ENCODE measurements at places on chromosomes 7 and 10. TPM values are rescaled to one million over a fixed set of nuclear protein-coding genes. Genes with fewer than 3 reads are reported as not detected.

The GIMAP1 gene
- total RNA-seq, result not detected

GRCh38 chr7:156058248-156058647, 246.0 kb upstream of the SHH start:
- no peak overlapping the region for H3K27ac ChIP-seq
- no peak for DNase-seq
- no peak overlapping the region for H3K4me3 ChIP-seq
- peaks cover 10% of the 10 kb centered on the region for H3K4me1 ChIP-seq
- H3K36me3 ChIP-seq, result no peaks in the 10 kb centered on the region

The CPA1 gene
- not detected for total RNA-seq

GRCh38 chr10:11329062-11329673, 282.3 kb downstream of the USP6NL start:
- no peak overlapping the region for H3K4me3 ChIP-seq
- peaks cover 64% of the 10 kb centered on the region for H3K27me3 ChIP-seq
- no peak overlapping the region for H3K27ac ChIP-seq
- H3K4me1 ChIP-seq, result no peaks in the 10 kb centered on the region
- DNase-seq, result no peak

- H3K4me1 ChIP-seq, result no peaks in the 10 kb centered on the region
- H3K4me3 ChIP-seq, result no peak overlapping the region
- no peak overlapping the region for H3K27ac ChIP-seq
Measured at GRCh38 chr7:44970523-44971051, 8.2 kb downstream of the MYO1G start.

The ZNF853 gene
- total RNA-seq, result 1.0 TPM

DNA sequence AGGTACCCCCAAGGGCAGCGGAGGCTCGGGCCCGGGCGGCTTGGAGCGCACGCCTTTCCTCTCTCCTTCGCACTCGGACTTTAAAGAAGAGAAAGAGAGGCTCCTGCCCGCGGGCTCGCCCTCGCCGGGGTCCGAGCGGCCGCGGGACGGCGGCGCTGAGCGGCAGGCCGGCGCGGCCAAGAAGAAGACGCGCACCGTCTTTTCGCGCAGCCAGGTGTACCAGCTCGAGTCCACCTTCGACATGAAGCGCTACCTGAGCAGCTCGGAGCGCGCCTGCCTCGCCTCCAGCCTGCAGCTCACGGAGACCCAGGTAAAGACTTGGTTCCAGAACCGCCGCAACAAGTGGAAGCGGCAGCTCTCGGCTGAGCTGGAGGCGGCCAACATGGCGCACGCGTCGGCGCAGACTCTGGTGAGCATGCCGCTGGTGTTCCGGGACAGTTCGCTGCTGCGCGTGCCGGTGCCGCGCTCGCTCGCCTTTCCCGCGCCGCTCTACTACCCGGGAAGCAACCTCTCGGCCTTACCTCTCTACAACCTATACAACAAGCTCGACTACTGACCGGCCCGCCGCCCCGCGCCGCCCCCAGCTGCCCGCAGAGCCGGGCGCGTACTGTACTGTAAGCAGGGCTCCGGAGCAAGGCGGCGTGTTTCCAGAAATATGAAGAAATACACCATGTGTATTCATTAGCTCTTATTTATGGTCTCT, 1.8 kb downstream of the HMX2 start:
- no peak for DNase-seq
- no peak overlapping the region for H3K27ac ChIP-seq
- no peaks in the 10 kb centered on the region for H3K27me3 ChIP-seq
- no peaks in the 10 kb centered on the region for H3K36me3 ChIP-seq
- H3K4me1 ChIP-seq, result peaks cover 6% of the 10 kb centered on the region

The HOXA1 gene
- total RNA-seq, result 1.4 TPM

DNA sequence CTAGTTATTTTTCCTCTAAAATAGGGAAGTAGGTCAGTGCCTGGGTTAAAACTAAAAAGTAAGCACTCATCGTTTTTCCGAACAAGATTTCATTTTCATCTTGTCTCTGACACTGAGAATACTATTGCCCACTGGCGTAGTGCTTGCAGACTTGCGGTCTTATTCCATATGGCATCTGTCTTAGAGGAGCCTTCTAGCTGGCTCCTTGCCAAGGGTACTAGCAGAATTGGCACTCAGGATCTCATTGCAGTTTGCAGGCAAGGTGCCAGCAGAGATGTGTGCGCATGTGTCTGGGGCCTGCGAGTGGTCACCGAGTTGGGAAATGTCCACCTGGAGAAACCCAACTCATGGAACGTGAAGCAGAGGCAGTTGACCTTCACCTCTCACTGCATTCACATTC, 143.4 kb downstream of the CELF2 start:
- no peak overlapping the region for H3K4me3 ChIP-seq
- no peaks in the 10 kb centered on the region for H3K36me3 ChIP-seq
- no peaks in the 10 kb centered on the region for H3K4me1 ChIP-seq
- DNase-seq, result no peak
- H3K27ac ChIP-seq, result no peak overlapping the region

The ZC3HAV1 gene
- 25.0 TPM for total RNA-seq

DNA sequence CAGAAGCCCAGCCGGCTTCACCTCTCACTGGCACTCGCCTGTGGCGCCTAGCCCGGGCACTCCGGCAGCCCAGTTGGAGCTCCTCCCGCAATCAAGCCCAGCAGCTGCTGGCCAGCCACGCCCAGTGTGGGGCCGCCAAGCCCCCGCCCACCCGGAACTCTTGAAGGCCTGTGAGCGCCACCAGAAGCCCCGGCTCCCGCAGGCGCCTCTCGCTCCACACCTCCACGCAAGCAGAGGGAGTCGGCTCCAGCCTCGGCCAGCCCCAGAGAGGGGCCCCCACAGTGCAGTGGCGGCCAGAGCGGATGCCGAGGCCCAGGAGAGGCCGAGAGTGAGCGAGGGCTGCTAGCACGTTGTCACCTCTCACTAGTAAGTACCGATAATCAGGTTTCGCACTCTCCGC, 240.7 kb downstream of the TFEC start:
- H3K27ac ChIP-seq, result no peak overlapping the region
- H3K4me1 ChIP-seq, result no peaks in the 10 kb centered on the region
- H3K4me3 ChIP-seq, result no peak overlapping the region
- H3K36me3 ChIP-seq, result no peaks in the 10 kb centered on the region

DNA sequence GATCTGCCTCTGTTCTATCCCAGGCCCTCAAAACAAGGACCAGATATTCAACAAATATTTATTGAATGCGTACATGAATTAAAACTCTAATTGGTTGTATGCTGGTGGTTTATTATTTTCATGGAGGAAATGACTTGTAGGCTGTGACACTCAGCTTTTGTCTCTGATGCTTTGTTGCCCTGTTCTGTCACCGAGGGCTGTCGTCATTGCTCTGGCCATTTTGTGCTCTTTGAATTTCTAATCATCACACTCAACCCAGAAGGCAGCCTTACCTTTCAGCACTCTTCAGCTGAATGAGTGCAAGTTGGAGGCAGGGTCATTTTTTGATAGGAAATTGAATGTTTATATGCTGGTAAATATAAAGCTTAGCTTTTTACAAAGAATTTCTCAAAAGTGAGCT, 14.5 kb downstream of the SRGN start:
- H3K4me3 ChIP-seq, result no peak overlapping the region
- H3K36me3 ChIP-seq, result peaks cover 42% of the 10 kb centered on the region
- no peak overlapping the region for H3K27ac ChIP-seq

The ARMC10 gene
- 21.7 TPM for total RNA-seq

The DRGX gene
- total RNA-seq, result 0.33 TPM

Data from PC-3 (cell line).